ENCODE measurements at places on chromosomes 7 and 10.

DNA sequence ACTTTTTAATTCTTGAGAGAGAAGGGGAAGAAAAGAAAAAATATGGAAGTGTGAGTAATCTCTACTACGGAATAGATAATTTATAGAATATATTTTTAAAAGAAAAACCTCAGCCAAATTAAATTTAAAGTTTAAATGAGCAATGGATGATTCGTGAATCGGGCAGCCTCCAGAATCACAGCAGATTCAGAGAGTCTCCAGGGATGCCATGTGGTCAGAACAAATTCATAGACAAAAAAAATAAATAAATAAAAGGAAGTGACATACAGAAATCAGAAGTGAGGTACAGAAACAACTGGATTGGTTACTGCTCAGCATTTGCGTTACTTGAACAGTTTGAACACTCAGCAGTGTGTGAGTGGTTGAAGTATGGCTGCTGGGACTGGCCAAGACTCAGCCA lies 53.0 kb downstream of the PHYHIPL start:
- no peak for DNase-seq

GRCh38 chr7:70607759-70608158 lies 524.2 kb upstream of the GALNT17 start:
- no peak for DNase-seq

DNA sequence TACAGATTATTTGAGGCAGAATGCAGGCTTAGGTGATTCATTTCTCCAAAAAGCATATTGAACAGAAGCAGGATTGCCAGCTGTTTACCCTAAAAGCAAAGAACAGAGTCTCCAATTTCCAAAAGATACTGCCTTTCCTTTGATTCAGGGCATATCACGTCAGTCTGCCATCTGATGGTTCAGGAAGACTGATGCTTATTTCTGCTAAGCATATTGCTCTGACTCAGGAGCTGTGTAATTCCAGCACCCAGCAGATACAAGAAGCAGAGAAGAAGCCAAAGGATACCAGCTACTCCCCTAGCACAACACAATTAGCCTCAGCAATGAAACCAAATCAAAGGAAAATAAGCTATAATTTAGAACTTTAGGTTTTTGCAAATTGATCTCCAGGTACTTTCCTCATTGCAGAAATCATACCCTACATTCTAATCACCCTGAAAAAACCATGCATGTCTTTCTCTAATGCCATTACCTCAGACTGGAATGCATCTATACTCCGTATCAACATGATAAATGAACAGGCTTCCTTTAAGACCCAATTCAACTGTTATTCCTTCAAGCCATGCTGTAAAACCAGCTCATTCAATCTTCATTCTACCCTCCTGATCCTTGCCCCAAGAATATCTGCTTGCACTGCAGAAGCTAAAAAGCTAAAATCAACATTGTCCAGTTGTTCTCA lies 55.1 kb downstream of the ABI1 start:
- DNase-seq, result no peak

GRCh38 chr10:50554376-50554994 lies 69.3 kb downstream of the SGMS1 start:
- no peak for DNase-seq

DNA sequence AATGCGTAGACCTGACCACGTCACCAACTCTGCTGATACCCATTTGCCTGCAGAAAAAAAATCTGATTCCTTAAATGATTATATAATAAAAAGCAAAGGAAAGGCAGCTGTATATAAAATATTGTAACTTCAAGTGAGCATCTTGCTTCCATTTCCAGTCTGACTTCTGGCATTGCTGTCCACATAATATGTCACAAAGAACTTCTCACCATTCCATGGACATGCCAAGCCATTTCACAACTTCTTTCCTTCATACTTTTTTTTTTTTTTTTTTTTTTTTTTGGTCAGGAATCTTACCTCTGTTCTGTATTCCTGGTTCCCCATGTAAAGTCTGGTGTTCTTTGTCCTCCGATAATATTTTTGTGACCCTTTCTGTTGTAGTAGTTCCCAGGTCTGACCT lies 165.5 kb downstream of the SND1 start:
- no peak for DNase-seq

GRCh38 chr10:122786269-122786668 lies 59.4 kb downstream of the CUZD1 start:
- no peak for DNase-seq

- DNase-seq, result no peak
Measured at GRCh38 chr10:85645053-85645452, 721.5 kb downstream of the GRID1 start.

DNA sequence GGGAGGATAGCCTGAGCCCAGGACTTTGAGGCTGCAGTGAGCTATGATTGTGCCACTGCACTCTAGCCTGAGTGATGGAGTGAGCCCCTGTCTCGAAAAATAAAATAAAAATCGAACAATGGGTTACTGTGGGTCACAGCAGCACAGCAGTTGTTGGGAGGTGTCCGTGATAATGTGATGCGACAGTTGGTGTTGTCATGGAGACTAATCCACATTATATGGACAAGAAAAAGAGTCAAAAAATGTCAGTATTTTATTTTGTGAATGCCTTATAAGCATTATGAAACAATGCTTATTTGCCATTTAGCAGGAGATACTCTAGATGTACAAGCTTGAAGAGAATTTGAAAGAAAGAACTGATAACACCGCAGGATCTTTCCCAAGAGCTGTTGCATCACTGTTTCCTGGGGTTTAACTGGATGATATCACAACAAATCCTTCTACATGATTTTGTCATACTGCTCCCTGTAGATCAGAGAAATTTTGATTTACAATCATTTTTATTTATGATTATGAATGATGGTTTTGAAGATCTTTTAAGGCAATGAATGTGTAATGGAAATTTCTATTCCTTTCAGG lies 195.4 kb downstream of the BAMBI start:
- no peak for DNase-seq

DNA sequence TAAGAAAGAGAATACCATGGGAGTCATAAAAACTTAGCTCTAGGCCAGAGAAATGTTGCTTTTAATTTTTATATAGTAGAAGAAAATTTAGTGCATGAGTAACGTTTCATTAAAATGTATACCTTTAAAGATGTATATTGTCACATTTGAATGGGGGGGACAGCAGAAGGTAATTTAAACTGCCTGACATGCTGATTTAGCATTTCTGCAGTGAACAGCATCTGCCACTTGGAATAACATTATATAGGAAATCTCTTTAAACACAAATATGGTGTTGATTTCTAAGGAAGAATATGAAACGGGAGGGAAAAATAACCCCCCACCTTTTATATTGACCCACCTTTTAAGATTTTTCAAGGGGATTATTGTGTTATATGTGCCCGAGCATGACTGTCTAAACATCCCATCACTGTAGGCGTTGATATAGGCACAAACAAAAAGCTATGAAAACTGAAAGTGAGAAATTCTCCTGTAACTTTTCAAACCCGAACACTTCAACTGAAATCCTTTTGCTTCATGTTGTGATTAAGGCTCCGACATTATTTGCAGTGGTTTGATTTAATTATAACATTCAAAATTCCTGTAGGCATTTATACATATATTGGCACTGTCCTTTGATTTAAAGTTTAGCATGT lies 244.7 kb upstream of the CELF2 start:
- DNase-seq, result no peak

- DNase-seq, result no peak
Measured at GRCh38 chr7:51226916-51227535, 89.6 kb downstream of the COBL start.

GRCh38 chr7:51592842-51593599 lies 276.4 kb upstream of the COBL start:
- no peak for DNase-seq

- DNase-seq, result no peak
Measured at GRCh38 chr7:44798649-44799305, 2.3 kb downstream of the PPIA start.

- DNase-seq, result no peak
Measured at GRCh38 chr7:53252539-53252938, 217.1 kb downstream of the POM121L12 start.

- DNase-seq, result peak; percentile 58
Measured at GRCh38 chr10:84256510-84257342, 11.9 kb downstream of the RGR start.

GRCh38 chr10:77723376-77723775 lies 85.8 kb upstream of the KCNMA1 start:
- no peak for DNase-seq

GRCh38 chr10:77592510-77592909 lies 45.1 kb downstream of the KCNMA1 start:
- DNase-seq, result no peak

DNA sequence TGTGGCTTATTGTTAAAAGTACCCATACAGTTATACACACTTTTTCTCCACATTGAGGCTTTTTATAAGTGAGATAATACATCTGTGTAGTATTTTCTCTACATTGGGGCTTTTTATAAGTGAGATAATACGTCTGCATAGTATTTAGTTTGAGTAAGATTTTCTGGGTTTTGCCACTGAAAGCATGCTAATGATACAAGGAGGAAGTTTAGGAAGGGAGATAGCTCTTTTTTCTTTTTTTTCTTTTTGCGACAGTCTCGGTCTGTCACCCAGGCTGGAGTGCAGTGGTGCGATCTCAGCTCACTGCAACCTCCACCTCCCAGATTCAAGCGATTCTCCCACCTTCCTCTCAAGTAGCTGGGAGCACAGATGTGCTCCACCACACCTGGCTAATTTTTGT lies 13.3 kb downstream of the FAM107B start:
- DNase-seq, result no peak

DNA sequence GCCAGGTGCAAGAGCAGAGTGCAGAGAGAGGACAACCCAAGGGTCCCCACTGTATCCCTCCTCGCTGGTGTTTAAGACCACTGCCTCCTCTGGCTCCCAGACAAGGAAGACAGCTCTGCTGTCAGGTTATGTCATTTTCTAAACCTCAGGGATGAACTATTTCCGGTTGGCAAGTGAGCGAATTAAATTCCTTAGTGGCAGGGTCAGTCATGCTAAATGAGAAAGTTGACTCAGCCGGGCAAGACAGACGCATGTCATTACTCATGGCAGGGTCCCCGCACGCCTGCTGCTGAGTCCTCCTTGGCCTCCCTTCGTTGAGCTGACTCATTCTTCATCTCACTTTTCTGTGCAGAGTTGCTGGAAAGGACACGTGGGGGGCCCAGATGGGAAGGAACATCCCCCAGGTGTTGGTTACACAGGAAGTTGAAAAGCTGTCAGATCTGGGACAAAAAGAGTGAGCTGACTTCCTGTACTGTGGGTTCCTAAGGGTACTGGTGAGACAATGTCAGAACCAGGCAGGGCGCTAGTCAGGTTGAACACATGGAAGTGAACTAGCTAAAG lies 47.1 kb upstream of the UCN3 start:
- peak; percentile 86 for DNase-seq

DNA sequence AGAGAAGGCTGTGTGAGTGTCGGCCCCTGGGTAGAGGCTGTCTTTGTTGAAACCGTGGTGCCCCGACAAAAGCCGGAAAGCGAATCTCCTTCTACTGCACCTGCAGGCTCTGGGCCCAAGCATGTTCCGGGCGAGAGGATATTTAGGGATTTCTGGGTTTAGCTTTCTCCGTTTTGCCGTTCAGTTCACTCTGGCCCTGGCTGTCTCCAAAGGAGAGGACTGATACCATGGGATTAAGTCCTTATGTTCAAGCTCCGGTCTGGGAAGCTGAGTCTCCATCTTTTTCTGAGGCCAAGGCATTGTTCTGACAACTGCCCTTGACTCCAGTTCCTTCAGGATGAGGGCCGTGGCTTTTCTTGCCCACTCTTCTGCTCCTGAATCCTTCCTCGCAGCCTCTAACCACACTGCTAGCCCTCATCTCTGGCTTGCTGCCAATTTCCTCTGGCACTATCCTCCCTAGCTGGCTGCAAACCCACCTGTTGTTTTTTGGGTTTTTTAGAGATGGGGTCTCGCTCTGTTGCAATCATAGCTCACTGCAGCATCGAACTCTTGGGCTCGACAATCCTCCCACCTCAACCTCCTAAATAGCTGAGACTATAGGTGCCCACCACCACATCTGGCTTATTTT lies 206.8 kb downstream of the SKIDA1 start:
- DNase-seq, result no peak

DNA sequence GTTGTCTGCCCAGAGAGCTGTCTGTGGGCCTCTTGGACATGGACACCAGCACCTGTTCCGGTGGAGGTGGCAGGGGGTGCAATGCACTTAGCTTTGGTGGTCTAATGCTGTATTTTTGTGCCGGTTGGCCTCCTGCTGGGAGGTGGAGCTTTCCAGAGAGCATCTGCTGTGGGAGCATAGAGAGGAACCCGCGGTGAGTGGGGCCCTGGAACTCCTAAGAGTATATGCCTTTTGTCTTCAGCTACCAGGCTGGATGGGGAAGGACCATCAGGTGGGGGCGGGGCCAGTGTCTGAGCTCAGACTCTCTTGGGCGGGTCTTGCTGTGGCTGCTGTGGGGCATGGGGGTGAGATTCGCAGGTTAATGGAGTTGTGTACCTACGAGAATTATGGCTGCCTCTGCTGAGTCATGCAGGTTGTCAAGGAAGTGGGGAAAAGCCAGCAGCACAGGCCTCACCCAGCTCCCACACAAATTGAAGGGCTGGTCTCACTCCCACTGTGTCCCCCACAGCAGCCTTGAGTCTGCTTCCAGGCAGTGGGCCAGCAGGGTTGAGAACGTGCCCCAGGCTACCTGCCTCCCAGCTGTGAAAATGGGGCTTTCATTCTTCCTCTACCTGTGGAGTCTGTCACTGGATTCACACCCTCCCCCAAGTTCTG lies 29.0 kb downstream of the JAKMIP3 start:
- DNase-seq, result no peak

- peak; percentile 25 for DNase-seq
Measured at GRCh38 chr10:63819753-63820329, 298.6 kb downstream of the REEP3 start.

- DNase-seq, result no peak
Measured at GRCh38 chr7:144410441-144410840, 6.9 kb upstream of the NOBOX start.

GRCh38 chr10:31035266-31035798 lies 3.7 kb upstream of the ZNF438 start:
- DNase-seq, result no peak

DNA sequence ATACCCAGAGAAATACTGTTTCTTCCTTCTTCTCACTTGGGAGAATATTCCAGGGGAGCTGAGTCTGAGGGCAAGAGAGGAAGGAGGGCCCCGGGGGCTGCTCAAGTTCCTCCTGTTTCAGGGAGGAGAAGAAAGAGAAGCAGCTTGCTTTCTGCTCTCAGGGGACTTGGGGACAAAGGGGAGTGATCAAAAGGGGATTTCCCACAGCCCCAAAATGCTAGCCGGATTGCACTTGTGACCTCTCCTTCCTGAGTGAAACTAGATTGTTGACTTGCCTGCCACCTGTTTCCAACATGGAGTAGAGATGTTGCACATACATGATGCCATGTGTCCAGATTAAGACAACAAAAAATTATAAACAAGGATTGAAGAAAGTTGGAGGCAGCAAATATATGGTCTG lies 28.7 kb upstream of the PDCD4 start:
- DNase-seq, result peak; percentile 74

GRCh38 chr10:90227217-90227656 lies 525.8 kb downstream of the KIF20B start:
- DNase-seq, result peak; percentile 68

DNA sequence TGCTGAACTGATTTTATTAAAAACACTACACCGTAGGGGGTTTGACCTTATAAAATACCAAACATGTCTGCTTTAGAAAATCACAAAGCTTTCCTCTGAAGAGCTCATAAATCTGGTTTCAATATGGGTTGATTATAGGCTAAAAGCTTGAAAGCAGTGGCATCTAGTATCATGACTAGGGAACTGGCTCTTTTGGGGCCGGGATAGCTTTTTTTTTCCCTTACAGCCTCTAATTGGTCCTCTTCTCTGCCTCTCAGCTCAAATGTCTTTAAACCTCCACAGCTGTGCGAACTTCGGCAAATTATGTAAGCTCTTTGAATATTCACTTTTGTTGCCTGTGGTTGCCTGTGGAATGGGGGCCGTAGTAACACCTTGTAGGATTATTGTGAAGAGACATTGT lies 8.4 kb downstream of the BAMBI start:
- no peak for DNase-seq

All from activated T-cell treated with anti-CD3 and anti-CD28 coated beads, Interleukin-2, amount 50 U/mL, for 72 hours (primary cell).